Stimulated activated CD4-positive, alpha-beta T cell treated with anti-CD3 and anti-CD28 coated beads, Interleukin-15, amount 100 ng/mL, for 24 hours (primary cell): ENCODE measurements at places on chromosomes 2 and 18.

GRCh38 chr2:26409785-26410184, 8.1 kb downstream of the DRC1 start:
- DNase-seq: no peak

GRCh38 chr2:10016802-10017258, 26.5 kb upstream of the KLF11 start:
- DNase-seq: no peak

DNA sequence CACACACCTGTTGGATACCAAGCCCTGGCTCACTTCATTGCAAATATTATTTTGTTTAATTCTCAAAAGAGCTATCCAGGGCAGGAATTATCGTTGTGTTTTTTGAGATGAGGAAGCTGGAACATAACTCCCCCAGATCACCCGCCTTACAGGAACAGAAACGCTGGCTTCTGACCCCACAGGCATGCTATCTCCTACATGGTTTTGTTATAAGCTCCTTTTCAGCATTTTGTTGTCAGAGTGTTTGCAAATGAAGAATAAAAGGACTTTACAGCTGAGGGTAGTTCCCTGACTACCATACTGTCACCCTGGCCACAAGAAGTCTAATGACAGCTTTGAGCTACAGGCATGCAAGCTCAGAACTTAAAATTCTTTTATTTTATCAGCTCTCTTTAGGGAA, 62.0 kb upstream of the MRPS9 start:
- DNase-seq: no peak

- no peak for DNase-seq
These were observed 69.4 kb downstream of the TET3 start for GRCh38 chr2:74053959-74054715.

GRCh38 chr2:170017860-170018532, 160.0 kb upstream of the MYO3B start:
- DNase-seq: no peak

GRCh38 chr2:176152350-176153181, 1.2 kb downstream of the HOXD4 start:
- no peak for DNase-seq

DNA sequence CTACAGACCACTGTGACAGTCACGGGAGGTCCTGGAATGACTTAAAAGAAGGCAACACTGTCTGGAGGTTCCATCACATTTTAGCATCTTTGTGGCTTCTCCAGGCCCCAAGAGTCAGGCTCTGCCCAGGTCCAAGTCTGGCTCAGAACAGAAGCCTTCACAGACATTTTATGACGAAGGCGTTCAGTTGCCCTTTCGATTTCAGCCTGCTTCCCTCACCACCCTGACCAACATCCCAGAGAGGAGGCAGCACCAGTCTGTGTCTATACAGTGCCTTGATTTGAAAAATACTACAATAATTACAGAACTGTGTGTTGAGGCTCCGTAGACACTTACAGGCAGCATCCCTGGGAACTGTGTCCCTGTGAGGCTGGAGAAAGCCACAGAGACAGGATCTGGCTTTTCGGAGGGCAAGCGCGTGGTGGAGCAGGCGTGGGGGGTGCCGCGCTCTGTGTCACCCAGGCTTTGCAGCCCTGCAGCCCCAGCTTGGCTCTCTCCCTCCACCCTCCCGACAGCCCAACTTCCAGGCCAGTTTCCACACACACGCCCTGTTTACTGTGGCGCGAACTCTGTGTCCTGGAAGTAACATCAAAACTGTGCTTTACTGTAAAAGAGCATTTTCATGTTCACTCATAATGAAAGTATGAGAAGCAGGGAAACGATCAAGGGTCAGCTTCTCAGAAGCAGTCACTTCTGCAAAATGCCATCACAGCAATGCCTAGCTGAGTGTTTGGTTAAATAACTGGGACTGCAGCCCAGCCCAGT, 153.5 kb upstream of the ALKAL2 start:
- no peak for DNase-seq

DNA sequence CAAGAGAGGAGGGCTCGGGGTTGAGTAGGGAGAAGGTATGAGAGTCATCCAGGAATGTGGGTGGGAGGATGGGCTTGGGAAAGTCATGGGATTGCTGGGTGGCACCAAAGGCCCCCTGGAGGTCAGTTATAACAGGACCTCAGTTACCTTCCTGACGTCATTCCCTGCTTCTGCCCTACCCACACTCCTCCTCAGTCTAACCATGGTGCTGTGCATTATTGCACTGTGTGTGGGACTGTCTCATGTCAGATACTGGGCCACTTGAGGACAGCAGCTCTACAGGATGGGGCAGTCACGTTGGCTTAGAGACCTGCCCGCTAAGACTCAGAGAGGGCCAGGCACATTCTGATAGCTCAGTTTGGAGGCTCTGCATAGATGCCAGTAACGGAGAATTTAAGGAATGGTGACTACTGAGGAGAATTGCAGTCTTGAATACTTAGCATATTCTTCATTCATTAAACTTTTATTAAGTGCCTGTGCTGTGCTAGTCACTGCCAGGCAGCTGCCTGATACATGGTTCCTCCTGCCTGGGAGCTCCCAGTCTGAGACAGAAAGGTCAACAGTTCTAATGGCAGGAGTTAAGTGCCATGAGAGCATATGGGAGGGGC, 90.5 kb downstream of the LAMA3 start:
- DNase-seq: no peak

GRCh38 chr18:40108596-40108995, 1846.4 kb upstream of the PIK3C3 start:
- DNase-seq: no peak

GRCh38 chr2:191664823-191665677, 12.9 kb upstream of the NABP1 start:
- no peak for DNase-seq

DNA sequence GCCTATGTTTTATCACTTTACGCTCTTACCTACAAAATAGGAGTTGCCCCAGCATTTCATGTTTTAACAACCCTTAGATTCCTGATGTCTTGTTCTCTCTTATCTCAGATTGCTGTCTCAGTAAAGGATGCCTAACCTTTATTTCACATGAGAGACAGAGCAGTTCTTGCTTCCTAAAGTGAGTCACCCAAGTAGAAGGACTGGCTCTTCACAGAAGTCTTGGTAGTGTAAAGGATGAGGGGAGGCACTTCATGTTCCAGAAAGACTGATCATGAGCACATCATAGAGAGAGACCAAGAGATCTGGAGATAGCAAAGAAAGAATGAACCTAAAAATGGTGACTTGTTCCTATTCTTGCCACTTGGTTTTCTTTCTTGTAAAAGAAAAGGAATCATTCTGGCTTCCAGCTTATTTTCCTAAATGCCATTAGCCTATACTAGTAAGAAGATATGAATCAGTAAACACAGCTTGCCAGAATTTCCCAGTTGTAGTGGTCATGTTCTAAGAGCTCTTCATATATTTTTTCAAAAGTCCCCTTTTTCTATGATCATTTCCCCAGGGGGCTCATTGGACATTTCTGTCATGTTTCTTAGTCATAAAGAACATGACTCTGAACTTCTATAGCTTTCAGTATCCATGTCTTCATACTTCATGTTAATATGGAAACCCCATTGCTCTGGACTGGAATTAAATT, 54.9 kb downstream of the MAPRE2 start:
- no peak for DNase-seq

- DNase-seq: peak; percentile 75
These were observed 6.5 kb downstream of the TANK start for GRCh38 chr2:161166538-161167409.

GRCh38 chr2:161223139-161223732, 63.0 kb downstream of the TANK start:
- no peak for DNase-seq

GRCh38 chr2:234694244-234695013, 197.5 kb upstream of the ARL4C start:
- no peak for DNase-seq

- DNase-seq: no peak
These were observed 1232.3 kb upstream of the SLC39A10 start for GRCh38 chr2:194424683-194425209.

DNA sequence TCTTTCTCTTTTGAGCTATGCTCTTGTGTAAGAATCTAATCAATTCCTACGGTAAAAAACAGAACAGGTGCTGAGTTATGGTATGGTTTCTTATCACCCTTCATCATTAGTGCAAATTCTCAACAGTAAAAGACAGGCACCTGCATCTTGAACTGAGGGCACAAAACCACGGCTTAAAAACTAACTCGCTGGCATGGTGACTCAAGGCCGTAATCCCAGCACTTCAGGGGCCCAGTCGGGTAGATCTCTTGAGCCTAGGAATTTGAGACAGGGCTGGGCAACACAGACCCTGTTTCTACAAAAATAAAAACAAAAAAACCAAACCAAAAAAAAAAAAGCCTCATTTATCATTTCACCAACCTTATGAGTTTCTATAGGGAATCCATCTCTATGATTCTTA, 33.3 kb downstream of the THAP4 start:
- DNase-seq: no peak

GRCh38 chr18:23824669-23825068, 135.4 kb downstream of the LAMA3 start:
- no peak for DNase-seq

DNA sequence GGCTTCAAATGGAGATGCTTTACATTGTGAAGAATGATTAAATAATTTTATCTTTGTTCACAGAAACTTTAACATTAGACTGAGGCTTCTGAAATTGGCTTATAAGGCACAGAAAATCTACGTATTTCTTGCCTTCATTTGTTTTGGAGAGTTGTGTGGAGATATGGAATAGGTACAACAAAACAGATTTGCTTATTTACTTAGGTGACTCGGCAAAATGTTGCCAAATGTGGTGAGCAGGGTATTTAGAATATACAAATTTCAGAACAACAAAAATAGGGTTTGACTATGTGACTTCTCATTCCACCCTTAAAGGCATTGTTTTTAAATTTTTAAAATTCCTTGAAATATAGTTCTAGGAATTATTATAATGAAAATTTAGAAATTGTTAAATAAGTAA, 134.2 kb downstream of the KCNJ3 start:
- no peak for DNase-seq

- DNase-seq: no peak
These were observed 2.8 kb upstream of the CENPA start for GRCh38 chr2:26782876-26783704.

GRCh38 chr18:64982414-64983055, 768.3 kb upstream of the CDH7 start:
- DNase-seq: no peak

DNA sequence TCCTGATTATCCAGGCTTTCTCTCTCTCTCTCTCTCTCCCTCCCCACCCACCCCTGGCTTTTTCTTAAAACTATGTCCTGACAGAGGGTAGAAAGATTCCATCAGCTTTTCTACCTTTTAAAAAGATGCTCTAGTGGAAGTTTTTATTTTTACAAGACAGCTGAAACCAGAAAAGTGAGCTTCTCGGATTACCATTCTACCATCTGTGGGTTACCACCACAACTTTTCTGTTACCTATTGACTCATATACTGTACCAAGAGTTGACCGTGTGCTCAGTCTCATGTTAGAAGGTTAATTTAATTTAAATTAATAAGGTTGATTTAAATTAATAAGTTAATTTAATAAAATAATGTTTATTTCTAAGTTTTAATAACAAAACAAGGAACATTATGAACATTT, 137.6 kb downstream of the UPP2 start:
- DNase-seq: no peak

DNA sequence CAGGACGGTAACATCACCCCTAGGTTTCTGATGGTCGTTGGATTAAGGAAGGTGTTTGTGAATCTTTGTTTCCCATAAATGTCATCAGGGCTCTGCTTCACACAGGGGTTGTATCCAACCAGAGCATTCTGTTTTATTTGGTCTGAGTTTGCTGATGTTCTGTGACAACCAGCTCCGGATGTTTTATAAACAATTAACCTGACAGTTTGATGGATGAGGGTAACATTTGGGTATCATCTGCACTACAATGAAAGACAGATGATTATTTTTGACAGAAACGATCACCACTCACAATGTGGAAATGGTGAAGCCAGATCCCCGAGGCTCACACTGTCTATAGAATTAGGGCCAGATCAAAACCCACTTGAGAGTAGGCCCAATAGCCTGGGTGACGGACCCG, 107.1 kb downstream of the CDC42EP3 start:
- no peak for DNase-seq

- DNase-seq: no peak
These were observed 289.4 kb upstream of the CXCR4 start for GRCh38 chr2:136407117-136407951.

DNA sequence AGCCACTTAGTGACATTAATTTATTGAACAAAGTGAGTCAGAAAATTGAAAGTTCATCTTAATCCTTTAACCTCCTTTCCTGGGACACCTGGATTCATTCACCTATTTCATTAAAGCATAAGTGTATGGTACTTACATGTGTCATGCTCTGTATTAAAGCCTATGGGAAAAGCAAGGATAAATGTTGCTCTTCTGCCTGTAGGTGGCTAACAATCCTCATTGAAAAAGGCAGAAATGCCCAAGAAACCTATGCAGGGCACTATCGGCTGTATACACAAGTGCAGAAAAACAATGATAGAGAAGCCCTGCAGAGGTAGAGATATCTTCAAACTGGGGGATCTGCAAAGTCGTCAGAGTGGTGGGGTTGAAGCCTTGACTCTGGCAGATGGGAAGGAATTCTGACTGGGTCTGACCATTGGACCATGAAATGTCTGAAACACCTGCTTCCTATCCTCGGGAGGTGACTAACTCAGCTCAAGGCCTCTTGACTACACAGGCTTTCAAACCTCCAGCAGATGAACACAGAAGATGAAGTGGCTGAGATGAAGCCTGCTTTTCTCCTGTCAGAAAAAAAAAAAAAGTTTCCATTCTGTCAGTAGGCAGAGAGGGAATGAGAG, 83.1 kb downstream of the DCC start:
- DNase-seq: no peak

- peak; percentile 28 for DNase-seq
These were observed 5.8 kb downstream of the DLX2 start for GRCh38 chr2:172096626-172097547.

GRCh38 chr2:25684577-25685473, 11.4 kb upstream of the DTNB start:
- DNase-seq: no peak

- DNase-seq: no peak
These were observed 17.2 kb upstream of the KCTD1 start for GRCh38 chr18:26565514-26565913.

DNA sequence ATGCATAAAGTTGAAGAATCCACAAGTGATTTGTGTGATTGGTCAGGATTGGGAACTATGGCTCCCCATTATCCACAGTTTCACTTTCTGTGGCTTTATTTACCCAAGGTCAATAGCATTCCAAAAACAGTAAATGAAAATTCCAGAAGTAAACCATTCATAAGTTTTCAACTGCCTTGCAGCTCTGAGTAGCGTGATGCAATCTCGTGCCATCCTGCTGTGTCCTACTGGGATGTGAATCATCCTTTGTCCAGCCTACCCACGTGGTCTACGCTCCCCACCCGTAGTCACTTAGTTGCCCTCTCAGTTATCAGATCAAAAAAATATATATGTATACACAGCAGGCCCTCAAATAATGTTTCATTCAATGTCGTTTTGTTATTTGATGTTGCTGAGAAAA, 89.0 kb upstream of the DLGAP1 start:
- DNase-seq: no peak

GRCh38 chr2:209424781-209425470, 1.1 kb downstream of the MAP2 start:
- no peak for DNase-seq

GRCh38 chr18:77544792-77545191, 295.1 kb downstream of the GALR1 start:
- DNase-seq: no peak

GRCh38 chr2:95231723-95232122, 24.4 kb downstream of the ZNF892 start:
- DNase-seq: peak; percentile 63
